Sciatic nerve (tissue), 2 donors: ENCODE measurements at places on chromosomes 11 and 22. TPM values are rescaled to one million over a fixed set of nuclear protein-coding genes. Genes with fewer than 3 reads are reported as not detected.

The B3GAT3 gene
- 38.7 TPM for total RNA-seq

The PHOX2A gene
- not detected for total RNA-seq

The LRRC56 gene
- total RNA-seq, result 1.4 TPM

GRCh38 chr11:100874203-100874602 is 187.1 kb downstream of the ARHGAP42 start:
- no peak for DNase-seq

DNA sequence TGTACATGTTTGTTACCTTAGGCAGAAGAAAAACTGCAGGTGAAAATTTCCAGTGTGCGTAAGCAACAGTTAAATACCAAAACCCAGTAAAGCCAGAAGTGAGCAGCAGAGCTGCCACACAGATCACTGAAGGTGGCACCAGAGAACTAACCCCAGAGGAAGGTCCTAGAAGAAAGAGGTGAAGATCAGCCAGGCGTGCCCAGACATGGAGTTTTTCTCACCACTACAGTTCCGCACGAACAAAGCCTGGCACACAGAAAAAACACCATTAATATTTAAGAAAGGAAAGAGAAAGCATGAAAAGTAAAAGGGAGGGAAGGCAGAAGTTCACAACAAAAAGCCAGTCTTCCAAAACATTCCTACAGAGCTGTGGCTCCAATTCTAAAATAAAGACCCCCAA is 60.7 kb downstream of the STK33 start:
- DNase-seq, result no peak

The POLR3H gene
- 26.6 TPM for total RNA-seq

DNA sequence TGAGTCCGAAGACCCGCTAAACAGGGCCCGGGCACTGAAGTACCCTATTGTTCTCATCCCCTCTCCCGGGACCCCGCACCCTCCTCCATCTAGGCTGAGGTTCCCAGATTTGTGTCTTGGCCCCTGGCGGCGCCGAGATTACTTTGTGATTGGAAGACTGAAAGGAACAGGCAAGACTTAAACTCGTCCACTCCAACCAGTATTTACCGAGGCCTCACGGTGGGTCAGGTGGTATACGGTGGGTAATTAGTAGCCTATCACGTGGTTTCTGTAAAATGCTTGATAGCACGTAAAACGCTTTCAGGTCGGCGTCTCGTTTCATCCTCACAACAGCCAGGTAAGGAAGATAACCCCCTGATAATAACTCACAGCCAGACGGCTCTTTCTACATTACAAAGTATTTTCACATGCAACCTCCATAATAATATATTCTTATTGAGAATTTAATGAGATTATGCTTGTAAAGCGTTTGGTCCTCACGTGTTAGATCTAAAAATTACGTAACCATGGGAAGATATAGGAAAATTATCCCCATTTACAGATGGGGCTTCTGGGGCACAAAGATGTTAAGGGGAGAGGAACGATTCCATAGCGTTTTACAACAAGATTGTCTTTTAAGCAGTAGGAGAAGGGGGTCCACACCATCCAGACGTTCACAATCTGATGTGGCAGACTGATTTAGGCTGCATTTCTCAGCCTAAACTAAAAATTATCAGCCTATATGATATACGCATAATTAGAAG is 642 bp upstream of the PIK3C2A start:
- DNase-seq, result no peak

- DNase-seq, result no peak
Measured at GRCh38 chr22:50206599-50206998, 5.8 kb downstream of the SELENOO start.

The SHISAL1 gene
- total RNA-seq, result 2.1 TPM

The HOATZ gene
- total RNA-seq, result not detected

The HEPHL1 gene
- total RNA-seq, result not detected

GRCh38 chr11:66856496-66857233 is at the start of gene LRFN4:
Gene LRFN4, plus strand, starts transcription at chr11:66857064. Its CDS starts 681 bp downstream, at chr11:66857745.
- peak; percentile 72 for DNase-seq

DNA sequence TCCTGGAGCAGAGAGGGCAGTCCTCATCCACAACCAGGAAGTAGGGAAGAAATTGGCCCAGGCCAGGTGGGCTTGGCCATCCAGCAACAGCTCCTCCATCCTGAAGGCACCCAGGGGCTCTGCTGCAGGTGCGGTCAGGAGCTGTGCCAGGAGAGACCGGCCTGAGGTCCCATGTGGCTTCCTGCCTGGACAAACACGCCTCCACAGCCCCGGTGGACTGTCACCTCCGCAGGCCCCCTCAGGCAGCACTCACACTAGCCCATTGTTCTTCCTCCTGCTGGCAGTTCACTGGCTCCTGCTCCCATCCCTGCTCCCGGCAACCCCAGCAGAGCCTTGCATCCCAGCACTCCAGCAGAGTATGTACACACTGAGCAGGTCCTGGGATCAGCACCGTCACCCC is 16.0 kb upstream of the POU2AF1 start:
- no peak for DNase-seq

- DNase-seq, result no peak
Measured at GRCh38 chr11:104799251-104799650, 99.0 kb downstream of the CASP12 start.

The SLC25A22 gene
- 7.2 TPM for total RNA-seq

DNA sequence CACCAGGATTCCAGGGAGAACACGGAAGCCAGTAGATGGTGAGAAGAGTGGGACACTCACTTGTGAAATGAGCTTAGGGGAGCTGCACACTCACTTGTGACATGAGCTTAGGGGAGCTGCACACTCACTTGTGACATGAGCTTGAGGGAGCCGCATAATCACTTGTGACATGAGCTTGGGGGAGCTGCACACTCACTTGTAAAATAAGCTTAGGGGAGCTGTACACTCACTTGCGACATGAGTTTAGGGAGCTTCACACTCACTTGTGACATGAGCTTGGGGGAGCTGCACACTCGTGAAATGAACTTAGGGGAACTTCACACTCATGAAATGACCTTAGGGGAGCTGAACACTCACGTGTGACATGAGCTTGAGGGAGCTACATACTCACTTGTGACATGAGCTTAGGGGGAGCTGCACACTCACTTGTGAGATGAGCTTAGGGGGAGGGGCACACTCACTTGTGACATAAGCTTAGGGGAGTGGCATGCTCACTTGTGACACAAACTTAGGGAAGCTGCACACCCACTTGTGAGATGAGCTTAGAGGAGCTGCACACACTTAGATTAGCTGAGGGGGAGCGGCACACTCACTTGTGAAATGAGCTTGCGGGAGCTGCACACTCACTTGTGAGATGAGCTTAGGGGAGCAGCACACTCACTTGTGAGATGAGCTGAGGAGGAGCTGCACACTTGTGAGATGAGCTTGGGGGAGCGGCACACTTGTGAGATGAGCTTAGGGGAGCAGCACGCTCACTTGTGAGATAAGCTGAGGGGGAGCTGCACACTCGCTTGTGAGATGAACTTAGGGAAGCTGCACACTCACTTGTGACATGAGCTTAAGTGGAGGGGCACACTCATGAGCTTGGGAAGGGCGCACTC is 59.0 kb downstream of the NCAPD3 start:
- no peak for DNase-seq

GRCh38 chr11:71423181-71423790 is 24.9 kb downstream of the DHCR7 start:
- no peak for DNase-seq

- DNase-seq, result no peak
Measured at GRCh38 chr11:25910086-25910485, 421.8 kb upstream of the ANO3 start.

GRCh38 chr11:84686716-84687115 is 940.4 kb downstream of the DLG2 start:
- no peak for DNase-seq

The NXPE4 gene
- total RNA-seq, result not detected

The APOBEC3F gene
- total RNA-seq, result 12.3 TPM

DNA sequence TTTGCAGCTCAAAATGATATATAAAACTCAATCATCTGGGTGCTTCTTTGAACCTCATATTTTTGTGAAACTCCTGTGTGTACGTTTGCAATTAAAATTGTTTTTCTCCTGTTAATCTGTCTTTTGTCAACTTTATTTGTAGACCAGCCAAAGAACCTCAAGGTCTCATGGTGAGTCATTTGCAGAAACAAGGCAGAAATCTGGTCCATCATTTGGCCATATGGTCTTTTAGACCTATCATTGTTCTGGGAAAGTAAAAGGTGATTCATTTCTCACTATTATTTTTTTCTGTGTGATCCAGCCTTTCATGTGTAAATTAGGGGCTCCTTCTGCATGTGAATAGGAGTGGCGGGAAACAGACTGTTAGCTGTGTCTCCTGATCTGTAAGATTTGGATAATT is 399.1 kb upstream of the DDI1 start:
- DNase-seq, result no peak

The MADD gene
- 52.3 TPM for total RNA-seq

DNA sequence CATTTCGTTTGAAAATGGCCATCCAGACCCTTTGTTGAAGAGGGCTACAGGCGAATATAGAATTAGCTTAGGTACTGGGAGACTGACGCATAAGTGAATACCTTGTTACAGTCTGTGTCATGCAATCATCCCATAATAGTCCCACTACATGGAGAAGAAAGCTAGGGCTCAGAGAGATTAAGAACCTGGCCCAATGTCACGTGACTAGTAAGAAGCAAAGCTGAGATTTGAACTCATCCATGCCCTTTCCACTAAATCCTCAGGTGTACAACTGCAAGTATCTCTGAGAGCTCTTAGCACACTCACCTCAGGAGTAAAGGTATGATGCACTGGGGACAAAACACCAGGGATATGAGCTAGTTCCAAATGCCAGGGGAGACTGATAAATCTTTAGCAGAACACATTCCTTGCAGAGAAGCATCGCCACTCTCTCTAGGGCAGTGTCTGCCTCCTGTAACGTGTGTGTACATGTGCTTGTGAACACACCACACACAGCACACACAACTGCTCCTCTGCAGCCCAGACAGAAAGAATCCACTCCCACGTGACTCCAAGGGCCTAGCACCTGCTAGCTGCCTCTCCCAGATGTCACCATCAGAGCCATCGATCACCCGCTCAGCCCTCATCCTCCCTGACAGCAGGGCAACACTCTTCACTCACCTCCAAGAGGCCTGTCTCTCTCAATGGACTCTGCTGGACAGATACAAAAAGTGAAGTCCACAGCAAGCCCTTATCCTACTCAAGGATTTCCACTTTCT is 402.8 kb downstream of the NXPE2 start:
- DNase-seq, result no peak

The MYOD1 gene
- total RNA-seq, result not detected

DNA sequence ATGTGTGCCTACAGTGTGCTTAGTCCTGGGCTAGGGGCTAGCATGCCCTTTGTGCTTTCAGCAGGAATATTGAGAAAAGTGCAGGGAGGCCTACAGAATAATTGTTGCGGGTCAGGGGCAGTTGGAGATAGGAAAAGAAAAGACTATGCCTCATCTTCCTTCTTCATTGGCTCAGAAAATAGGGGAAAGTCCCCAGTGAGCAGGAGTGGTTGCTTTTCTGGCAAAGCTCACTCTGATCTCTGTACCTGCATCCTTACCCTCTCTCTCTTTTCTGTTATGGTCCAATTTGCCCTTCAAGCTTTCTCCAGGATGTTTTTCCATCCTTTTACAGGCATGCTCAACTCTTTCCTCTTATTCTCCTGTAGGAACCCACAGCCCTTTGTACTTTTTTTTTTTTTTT is 29.5 kb upstream of the RRM1 start:
- DNase-seq, result no peak

- DNase-seq, result no peak
Measured at GRCh38 chr11:112268406-112268805, 7.7 kb upstream of the PLET1 start.
